ENCODE measurements at places on chromosomes 4 and X. TPM values are rescaled to one million over a fixed set of nuclear protein-coding genes. Genes with fewer than 3 reads are reported as not detected.

DNA sequence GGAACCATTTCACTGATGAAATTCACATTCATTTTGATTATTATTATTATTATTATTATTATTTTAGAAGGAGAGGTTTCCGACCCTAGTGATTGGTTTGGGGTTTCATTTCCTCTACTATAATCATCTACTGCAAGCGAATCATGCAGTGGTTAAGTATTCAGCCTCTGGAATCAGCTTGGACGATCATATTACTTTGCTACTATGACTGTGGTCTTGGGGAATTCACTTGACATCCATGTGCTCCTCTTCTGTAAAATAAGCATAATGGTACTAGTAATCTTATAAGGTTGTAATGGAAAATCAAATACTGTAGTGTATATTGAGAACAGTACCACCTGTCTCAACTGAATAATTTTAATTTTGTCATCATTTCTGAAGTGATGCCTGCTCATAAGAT lies 132.1 kb upstream of the SLC4A4 start:
- no peak for DNase-seq

NSUN7 gene
- 0.62 TPM for total RNA-seq

UGT2A1 gene
- not detected for total RNA-seq

GRCh38 chrX:9231491-9231890 lies 197.6 kb upstream of the FAM9B start:
- no peak for DNase-seq

- DNase-seq, result no peak
Observed at GRCh38 chr4:124817531-124817930, 105.0 kb upstream of the ANKRD50 start.

GRCh38 chrX:47483306-47484268 lies 565 bp upstream of the ZNF41 start:
- DNase-seq, result peak; percentile 36

DNA sequence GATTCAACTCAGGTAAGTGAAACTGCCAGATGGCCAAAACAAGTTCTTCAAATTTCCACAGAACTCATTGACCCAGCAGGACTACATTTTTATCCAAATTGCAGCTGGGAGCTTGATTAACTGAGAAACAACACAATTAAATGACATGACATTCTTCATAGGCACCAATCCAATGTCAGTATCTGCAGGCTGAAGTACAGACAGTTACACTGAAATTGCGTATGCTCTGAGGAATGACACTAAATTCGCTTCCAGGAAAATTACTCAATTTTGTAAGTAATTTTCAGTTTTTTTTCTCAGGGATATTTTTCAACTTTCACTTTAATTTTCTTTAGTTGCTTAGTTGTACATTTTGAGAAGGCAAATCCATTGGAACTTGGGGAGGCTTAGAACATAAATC lies 4.5 kb downstream of the C1GALT1C1 start:
- no peak for DNase-seq

USP26 gene
- total RNA-seq, result not detected

DNA sequence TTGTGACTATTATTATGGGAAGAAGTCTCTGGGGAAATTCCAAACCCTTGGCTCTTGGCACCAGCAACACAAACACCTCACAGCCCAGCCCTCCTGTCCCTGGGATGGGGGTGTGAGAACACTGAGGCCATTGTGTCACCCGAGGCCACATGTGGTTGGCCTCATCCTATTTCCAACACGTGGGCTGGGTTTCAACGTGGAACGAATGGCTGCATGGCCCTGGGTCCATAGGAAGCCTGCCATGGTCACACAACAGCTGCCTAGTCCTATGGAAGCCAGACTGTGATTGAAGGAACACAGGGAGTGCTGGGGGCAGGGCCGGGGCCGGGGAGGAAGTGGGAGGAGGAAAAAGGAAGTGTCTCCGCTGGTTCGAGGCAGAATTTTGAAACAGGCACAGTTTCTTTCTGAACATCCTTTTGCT lies 10.0 kb downstream of the CLCN4 start:
- no peak for DNase-seq

DNA sequence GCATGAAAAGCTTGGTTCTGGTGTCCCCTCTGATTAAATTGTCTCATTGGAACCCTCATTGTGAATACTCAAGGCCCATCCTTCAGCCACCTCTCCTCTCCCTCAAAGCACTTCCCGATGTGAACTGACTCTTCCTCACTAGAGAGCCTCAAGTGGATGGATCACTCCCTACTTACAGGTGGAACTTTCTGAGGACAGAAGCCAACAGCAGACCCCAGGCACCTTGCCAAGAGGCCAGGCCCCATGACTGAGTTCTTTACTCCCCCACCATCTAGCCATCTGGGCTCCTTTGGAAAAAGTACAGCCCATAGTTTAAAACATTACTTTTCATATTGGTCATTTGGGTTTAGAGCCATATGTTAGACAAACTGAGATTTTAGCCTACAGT lies 224.1 kb downstream of the SHROOM3 start:
- no peak for DNase-seq

- no peak for DNase-seq
Observed at GRCh38 chrX:14899607-14900006, 26.4 kb downstream of the MOSPD2 start.

ARHGAP36 gene
- not detected for total RNA-seq

ZXDA gene
- total RNA-seq, result 3.5 TPM

GRCh38 chr4:6773616-6774540 lies 8.6 kb upstream of the KIAA0232 start:
- no peak for DNase-seq

DNA sequence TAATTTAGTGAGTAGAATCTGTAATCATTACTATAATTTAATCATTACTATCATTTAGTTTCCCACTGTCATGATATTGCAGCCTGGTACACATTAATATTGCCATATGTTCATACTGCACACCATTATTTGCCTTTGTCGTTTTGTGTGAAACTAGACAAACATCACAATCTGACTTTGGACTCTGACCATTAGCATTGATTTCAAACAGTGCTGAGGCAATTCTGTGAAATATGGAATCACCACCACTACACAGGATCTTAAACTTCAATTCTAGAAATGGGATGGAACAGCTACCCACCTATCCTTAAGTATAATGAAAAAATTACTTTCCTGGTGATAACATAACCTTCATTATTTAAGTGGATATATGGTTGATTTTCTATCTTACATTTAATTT lies 98.3 kb downstream of the SORBS2 start:
- DNase-seq, result no peak

SYP gene
- total RNA-seq, result 1.8 TPM

GRCh38 chr4:53605783-53606182 lies 14.5 kb upstream of the LNX1 start:
- DNase-seq, result no peak

GRCh38 chrX:41449615-41450014 lies 2.5 kb downstream of the NYX start:
- DNase-seq, result no peak

GRCh38 chr4:152165146-152165545 lies 370.7 kb downstream of the FBXW7 start:
- DNase-seq, result no peak

DNA sequence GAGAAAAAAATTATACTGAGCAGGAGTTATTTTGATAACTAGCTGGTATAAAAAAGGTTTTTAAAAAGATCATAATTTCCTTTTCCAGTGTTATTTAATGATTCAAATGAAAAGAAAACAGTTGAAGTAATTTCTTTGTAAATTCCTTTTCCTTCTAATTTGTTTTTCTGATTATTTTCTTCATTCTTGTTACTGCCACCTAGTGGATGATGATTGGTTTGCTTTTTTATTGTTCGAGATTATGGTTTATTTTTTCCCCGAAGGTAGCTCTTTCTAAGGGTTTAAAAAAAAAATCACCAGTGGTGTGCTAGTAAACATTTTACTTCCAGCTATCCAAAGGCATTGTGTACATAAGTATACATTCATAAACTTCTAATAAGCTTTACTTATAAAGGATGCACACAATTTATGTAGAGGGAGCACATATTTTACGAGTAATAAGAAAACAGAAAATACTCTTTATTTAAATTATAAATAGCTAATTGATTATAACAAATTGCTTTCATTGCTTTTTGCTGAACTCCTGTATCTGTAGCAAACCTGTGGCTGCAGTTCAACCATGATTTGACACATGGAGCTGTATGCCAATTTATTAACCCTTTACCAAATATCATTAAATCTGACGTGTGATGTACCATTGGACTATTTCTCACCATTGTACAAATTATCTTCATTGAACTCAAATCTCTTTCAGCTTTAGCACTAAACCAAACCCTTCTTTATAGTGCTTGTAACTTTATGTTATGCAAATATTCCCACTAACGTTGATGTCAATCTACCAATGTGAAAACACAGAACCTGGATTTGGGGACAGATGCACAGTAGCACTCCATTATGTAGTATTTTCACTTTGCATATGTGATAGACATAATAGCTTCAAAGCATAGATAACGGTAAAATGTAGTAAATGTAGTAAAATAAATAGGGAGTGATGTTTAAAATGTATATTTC lies 97.8 kb upstream of the ANK2 start:
- DNase-seq, result no peak

SHROOM4 gene
- total RNA-seq, result 11.7 TPM

DNA sequence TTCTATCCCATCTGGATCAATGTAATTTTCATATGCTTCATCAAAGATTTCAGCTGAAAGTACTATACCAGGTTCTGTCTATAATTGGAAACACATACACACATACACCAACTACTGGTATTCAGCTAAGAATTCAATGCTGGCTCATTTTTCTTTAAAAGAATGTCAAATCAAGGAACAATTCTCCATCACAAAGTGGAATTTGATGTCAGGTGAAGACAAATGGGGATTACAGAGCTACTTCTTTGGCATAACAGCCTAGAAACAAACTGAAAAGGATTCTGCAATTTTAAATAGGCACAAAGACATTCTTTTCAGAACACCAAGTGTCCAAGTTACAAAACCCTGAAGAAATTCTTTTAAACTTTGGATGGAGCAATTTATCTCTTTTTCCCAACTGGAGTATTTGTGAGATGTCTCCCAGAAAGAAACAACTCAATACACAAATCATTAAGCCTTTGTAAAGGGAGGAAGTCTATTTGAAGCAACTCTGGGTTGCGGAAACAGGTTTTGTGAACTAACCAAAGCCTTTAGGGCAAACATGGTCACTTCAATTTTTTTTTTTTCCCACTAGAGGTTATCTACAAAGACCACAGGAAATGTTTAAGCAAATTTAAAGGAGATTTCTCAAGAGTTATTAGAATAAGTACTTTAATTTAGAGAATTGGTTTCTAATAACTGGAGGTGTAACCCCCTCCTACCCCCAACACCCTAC lies 1.9 kb upstream of the FAM9C start:
- no peak for DNase-seq

DNA sequence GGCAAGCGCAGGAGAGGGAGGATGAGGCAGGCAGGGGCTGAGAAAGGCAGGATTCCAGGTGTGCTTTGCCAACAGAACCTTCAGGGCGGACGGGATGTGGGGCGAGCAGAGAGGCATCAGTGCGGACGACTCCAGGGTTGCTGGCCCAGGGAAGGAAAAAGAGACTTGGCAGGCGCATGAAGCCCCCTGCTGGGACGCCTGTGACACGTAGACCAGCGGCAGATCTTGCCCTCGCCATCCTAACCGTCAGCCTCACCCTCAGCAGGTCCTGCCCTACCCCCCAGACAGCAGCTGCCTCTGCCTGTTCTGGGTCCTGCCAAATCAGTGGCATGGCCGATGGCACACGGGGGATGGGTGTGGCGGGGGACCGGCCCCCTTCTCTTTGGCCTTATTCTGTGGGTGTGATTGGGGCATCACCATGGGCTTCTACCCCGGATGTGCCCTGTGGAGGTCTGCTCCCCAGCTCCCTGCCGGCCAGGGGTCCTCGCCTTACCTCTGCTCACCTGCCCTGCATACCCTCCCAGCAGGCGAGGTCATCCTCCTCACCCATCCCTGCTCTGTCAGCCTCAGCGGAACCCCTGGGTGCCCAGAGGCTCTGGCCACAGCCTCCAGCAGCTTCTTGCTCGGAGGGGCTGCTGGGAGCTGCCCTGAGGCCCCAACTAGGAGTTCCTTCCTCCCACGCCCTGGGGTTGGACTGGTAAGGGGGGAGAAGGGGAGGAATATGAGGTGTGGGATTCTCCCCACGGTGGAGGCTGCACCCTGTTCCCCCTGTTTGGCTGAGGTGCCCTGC lies 2.9 kb upstream of the SH3BP2 start:
- no peak for DNase-seq

GRCh38 chr4:35464964-35465528 lies 779.3 kb downstream of the ARAP2 start:
- no peak for DNase-seq

DNA sequence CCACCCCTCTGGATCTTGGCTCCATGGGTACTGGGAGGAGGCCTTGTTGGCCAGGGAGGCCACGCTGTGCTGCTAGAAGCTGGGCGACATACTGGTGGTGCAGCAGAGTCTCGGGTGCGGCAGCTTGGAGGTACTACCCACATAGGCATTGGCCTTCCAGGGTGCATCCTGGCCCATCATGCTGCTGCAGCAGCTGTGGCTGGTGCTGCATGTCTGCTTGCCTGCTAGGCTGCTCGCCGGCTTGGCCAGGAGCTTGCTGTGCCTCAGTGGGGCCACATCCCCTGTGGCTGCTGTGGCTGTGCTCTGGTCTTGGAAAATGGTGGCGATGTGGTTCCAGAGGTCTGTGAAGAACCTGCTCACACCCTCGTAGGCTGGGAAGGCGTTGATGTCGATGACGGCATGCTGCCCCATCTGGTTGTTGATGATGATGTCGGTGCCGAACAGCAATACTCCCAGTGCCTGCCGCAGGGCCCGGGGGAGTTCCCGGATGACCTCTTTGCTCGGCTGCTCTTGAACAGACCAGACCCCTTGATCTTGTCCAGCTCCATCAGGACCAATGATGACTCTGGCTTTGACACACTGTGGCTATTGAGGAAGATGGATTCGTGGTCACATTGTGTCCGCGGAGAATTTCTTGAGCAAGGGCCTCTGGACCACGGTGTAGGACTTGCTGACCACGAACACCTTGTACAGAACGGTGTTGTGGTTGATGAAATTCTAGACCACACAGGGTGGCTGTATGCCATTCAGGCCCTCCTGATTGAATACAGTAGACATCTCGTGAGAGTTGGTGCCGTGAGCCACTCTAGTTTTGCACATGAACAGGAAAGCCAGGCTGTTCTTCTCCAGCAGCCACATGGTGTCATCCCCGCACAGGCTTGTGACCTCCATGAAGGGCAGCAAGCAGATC lies 11.8 kb downstream of the RBM10 start:
- no peak for DNase-seq

DNA sequence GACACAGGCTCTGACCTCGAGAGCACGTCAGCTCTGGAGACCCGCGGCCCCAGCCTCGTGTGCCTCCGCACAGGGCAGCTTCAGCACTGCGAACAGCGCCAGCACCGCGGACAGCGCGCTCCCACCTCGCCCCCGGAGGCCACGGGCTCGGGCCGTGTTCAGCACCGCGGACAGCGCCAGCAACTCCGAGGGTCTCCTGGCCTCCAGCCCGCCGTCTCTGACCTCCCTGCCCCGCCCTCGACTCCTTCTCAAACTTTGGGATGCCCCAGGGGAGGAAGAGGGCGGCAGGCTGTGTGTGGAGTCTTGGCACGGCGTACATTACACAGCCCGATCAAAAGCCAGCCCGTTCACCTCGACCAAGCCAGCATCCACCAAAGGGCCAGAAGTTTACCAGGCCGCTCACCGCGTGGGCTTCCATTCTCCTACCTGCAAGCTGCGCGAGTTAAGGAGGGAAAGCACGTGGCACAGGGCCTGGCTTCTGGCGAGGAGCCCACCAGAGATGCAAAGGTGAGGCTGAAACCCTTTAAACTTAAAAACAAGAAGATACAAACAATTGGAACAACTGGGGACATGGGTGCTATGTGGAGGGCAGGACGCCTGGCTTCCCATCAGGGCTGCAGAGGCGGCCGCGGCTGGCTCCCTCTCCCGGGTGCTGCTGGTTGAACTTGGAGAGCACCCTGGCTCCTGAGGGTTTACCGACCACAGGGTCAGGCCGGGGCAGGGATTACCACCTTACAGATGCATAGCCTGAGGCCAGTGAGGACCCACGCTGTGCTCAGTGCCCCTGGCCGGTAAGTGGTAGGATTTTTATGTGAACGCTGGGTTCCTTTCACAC lies 4.5 kb upstream of the NKX1-1 start:
- peak; percentile 44 for DNase-seq

Measured in heart right ventricle (tissue), 16 donors.